ENCODE measurements at places on chromosomes 2 and 18. TPM values are rescaled to one million over a fixed set of nuclear protein-coding genes. Genes with fewer than 3 reads are reported as not detected.

DNA sequence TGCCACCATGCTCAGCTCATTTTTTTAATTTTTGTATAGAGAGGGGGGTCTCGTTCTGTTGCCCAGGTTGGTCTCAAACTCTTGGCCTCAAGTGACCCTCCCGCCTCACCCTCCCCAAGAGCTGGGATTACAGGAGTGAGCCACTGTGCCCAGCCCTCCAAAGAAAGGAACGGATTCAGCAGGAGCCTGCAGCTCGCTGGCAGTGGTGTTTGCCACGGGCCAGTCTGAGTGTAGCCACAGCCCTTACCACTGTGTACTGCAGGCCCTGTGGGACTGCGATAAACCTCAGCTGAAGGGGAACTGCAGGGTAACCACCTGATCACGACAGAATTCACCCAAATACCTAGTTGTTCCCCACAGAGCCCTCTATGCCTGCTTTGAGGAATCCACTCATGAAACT, 6.8 kb downstream of the COPS9 start:
- H3K4me1 ChIP-seq = peaks cover 2% of the 10 kb centered on the region
- no peak for DNase-seq
- no peak overlapping the region for H3K27ac ChIP-seq
- H3K4me3 ChIP-seq = no peak overlapping the region

DNA sequence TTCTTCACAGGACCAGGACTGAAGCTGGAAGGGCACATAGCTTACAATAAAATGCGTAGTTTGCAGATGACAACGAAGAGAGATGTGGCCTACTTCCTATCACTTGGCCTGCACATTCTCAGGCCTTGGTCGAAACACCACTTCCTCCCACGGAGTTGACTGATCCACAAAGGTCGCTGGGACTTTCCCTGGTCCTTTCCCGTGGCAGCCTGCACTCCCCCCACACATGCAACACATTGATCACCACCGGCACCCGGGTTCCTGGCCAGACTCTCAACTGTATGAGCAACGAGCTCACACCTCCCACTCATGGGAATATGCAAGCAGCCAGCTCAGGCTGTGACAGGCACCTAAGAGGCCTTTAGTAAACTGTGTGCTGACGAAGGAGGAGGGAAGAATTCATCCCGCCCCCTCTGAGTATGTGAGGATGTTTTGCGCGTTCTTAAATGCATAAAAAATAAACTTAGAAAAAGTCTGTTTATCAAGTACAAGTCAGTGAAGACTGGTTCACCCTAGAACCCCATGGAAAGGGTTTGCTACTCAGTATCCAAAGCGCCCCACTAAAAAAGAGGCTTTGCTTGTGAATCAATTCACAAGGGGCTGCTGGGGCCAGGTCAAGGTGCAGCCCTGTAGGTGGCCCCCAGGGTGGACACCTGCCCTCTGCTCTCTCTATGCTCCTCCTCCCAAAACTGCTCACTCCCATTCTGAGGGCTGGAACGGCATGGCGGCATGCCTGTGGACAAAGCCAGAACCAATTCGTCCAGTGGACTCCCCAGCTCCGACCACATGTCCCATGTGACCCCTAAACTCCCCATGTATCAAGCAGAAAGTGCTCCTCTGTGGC, 154.3 kb downstream of the EIPR1 start:
- H3K27ac ChIP-seq = peak overlapping the region; percentile 87
- no peak overlapping the region for H3K4me3 ChIP-seq
- no peaks in the 10 kb centered on the region for H3K27me3 ChIP-seq
- peaks cover 34% of the 10 kb centered on the region for H3K4me1 ChIP-seq
- DNase-seq = peak; percentile 72
- H3K36me3 ChIP-seq = no peaks in the 10 kb centered on the region

Gene RNF138
- 61.8 TPM for total RNA-seq

Gene KCNJ3
- not detected for total RNA-seq

Gene PELI1
- 36.7 TPM for total RNA-seq

- H3K4me3 ChIP-seq = no peak overlapping the region
- no peak for DNase-seq
- H3K27me3 ChIP-seq = no peaks in the 10 kb centered on the region
- no peaks in the 10 kb centered on the region for H3K4me1 ChIP-seq
- no peak overlapping the region for H3K27ac ChIP-seq
- H3K36me3 ChIP-seq = no peaks in the 10 kb centered on the region
Measured at GRCh38 chr18:68833756-68834155, 35.9 kb downstream of the CCDC102B start.

Gene TUBB6
- 0.96 TPM for total RNA-seq

Gene PRKAG3
- not detected for total RNA-seq

Gene DNER
- not detected for total RNA-seq

DNA sequence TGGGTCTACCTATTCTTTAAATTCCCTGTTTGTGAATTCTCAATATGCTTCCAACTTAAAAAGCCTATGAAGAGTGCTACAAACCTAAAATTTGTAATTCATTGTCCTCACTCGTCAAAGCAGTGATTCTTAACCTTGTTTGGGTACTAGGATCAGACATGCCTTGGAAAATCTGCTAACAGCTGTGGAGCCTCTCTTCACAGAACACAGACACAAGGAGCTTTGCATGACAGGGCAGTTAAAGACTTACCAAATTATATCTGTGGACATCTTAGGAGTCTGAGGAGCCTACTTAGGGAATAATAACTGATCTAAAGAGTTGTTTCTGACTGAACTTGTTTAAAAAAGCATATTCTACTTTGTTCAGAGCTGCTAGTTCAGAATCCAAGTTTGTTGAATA, 38.1 kb downstream of the TMEM87B start:
- H3K27me3 ChIP-seq = no peaks in the 10 kb centered on the region
- no peak overlapping the region for H3K27ac ChIP-seq
- no peaks in the 10 kb centered on the region for H3K4me1 ChIP-seq
- no peak for DNase-seq
- H3K36me3 ChIP-seq = peaks cover 41% of the 10 kb centered on the region

DNA sequence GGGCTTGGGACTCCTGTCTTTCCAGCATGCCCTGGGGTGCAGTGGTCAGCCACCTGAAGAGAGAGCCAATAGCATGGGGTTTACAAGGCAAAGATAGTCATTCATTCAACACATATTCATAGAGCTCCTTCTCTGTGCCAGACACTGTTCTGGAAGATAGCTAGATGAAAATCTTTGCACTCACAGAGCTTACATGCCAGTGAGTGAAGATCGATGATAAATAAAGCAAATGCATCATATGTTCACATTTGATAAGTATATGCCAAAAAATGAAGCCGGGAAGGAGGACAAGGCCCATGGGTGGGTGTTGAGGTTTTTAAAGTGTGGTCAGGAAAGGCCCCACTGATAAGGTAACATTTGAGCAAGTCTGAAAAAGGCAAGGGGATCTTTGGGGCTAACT, 130.8 kb upstream of the CDCA7 start:
- no peak for DNase-seq
- no peaks in the 10 kb centered on the region for H3K36me3 ChIP-seq
- H3K4me1 ChIP-seq = no peaks in the 10 kb centered on the region
- no peaks in the 10 kb centered on the region for H3K27me3 ChIP-seq
- no peak overlapping the region for H3K4me3 ChIP-seq
- no peak overlapping the region for H3K27ac ChIP-seq

Gene UGT1A9
- total RNA-seq = not detected

Gene CD207
- not detected for total RNA-seq

Gene INPP5D
- 117 TPM for total RNA-seq

Gene FBXO15
- total RNA-seq = 2.6 TPM

Gene RAPGEF4
- not detected for total RNA-seq

DNA sequence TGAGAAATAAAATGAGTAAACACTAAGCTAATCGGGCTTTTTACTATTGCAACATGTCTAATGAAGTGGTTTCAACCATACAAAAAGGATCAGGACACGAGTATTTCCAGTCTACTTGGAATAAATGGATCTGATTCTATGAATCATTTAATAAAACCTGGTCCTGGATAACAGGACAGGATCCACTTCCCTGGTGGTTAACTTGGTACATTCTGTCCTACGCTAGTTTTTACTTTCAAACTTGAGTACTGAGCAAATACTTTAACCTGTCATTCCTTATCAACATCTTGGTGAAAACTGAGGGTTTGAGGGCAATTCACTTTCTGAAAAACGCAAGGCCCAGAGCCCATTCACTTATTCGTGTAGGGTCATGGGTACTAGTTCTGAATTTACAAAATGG, 33.5 kb downstream of the CHST10 start:
- DNase-seq = no peak
- no peak overlapping the region for H3K27ac ChIP-seq
- H3K36me3 ChIP-seq = no peaks in the 10 kb centered on the region
- no peaks in the 10 kb centered on the region for H3K4me1 ChIP-seq

Gene MAP3K19
- not detected for total RNA-seq

DNA sequence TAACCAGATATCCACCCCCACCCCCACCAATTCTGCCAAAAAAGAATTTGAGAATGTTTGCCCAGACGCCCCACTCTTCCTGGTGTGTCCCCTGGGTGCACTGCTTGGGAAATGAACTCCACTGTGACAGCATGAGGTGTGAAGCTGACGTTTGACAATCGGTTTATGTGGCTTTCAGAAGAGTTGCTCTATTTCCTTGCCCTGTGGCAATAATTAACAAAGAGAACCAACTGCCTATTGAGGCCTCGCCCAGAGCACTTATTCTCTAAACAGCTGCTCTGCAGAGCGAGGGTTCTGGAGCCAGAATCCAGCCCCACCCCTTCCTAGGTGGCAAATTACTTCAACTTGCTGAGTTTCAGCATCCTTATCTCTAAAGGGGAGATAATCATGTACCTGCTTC, 115.8 kb upstream of the SIX3 start:
- H3K27me3 ChIP-seq = no peaks in the 10 kb centered on the region
- no peak overlapping the region for H3K27ac ChIP-seq
- H3K36me3 ChIP-seq = no peaks in the 10 kb centered on the region

- no peak for DNase-seq
- no peaks in the 10 kb centered on the region for H3K27me3 ChIP-seq
Measured at GRCh38 chr2:64120928-64121327, 23.3 kb downstream of the PELI1 start.

GRCh38 chr18:48837676-48838075, 113.1 kb downstream of the SMAD7 start:
- no peak overlapping the region for H3K4me3 ChIP-seq
- no peaks in the 10 kb centered on the region for H3K27me3 ChIP-seq
- DNase-seq = no peak
- no peak overlapping the region for H3K27ac ChIP-seq
- no peaks in the 10 kb centered on the region for H3K36me3 ChIP-seq
- peaks cover 100% of the 10 kb centered on the region for H3K4me1 ChIP-seq

DNA sequence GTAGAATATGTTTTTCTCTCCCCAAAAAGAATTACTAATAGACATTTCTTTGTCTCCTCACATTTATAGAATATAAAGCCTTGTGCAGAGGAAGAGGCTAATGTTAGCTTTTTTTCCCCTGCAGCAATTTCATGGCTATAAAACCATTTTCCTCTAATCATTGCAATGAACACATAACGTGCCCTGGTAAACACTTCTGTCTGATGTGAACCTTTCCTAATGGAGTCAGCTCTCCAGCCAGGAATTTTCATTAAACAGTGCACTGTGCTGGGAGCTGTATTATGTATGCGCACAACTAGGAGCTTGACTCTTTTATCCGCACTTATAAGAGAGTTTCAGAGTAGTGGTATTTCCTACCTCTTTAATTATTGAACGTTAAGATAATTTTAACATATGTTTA, 63.9 kb upstream of the SPATS2L start:
- H3K4me1 ChIP-seq = no peaks in the 10 kb centered on the region
- no peak for DNase-seq
- H3K36me3 ChIP-seq = no peaks in the 10 kb centered on the region
- H3K4me3 ChIP-seq = no peak overlapping the region
- H3K27me3 ChIP-seq = no peaks in the 10 kb centered on the region

DNA sequence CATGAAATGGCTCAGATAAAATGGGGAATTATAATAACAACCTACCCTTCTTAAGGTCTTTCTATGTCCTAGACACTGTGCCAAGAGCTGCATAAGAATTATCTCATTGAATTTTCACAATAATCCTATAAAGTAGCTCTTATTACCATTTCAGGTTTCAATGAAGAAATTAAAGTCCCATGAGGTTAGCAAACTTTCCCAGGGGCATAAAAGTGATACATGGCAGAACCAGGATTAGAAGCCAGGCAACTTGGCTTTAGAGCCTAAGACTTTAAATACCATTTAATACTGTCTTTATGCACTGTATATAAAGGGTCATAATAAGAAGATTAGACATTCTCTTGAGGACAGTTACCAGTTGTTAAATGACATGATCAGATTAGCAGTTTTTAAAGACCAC, 130.1 kb downstream of the GCA start:
- no peak overlapping the region for H3K4me3 ChIP-seq
- no peak for DNase-seq
- H3K4me1 ChIP-seq = no peaks in the 10 kb centered on the region
- no peaks in the 10 kb centered on the region for H3K27me3 ChIP-seq
- H3K27ac ChIP-seq = no peak overlapping the region

Measured in CD4-positive, alpha-beta memory T cell (primary cell).